Astrocyte (in vitro differentiated cells and primary cell): ENCODE measurements at places on chromosomes 16 and 17. TPM values are rescaled to one million over a fixed set of nuclear protein-coding genes. Genes with fewer than 3 reads are reported as not detected.

The HS3ST3B1 gene
- total RNA-seq, result 8.7 and 8.9 TPM in 2 replicates

GRCh38 chr17:78376161-78376560 lies 2.3 kb upstream of the PGS1 start:
- peak; percentile 77 for DNase-seq

- no peak for DNase-seq
Measured at GRCh38 chr16:66869424-66869823, 10.9 kb upstream of the PDP2 start.

DNA sequence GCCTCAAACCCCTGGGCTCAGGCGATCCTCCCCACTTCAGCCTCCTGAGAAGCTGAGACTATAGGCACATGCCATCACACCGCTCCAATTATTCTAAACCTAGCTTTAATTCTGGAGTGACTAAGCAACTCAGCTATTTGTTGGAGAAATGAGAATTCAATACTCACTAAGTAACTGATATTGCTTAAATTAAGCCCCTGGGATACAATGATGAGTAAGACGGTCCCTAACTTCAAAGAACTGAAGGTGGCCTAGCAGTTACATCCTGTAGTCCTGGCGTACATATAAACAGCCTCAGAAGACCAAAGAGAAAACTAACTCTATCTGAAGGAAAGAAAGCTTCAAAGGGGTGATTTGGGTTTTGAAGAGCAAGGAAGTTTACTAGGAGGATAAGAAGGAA lies 25.0 kb downstream of the XPO6 start:
- peak; percentile 38 for DNase-seq

The MT4 gene
- total RNA-seq, result not detected in 2 replicates

DNA sequence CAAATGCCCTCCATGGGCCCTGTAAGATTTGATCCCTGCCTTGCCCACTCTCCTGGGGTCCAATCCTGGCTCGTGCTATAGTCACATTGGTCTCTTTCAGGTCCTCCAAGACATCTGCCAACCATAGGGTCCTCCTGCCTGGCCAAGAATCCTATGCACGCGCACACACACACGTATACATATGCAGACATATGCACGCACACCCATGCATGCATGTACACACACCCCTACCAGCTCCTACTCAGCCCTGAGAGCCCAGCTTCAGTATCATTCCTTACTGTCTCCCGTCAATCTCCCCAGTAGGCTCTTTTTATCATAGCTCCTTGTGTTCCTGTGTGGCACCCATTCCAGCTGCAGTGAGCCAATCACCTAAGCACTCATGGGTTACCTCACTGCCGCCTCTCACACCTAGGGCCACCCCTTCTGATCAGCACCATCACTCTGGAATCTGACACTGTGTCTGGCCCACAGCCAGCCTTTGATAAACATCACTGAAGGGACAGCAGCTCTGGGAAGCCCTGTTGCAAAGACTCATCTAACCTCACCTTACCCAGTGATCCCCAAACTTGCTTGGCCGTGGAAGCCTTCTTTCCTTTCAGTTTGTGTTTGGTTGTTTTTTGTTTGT lies 7.9 kb upstream of the DNAH17 start:
- no peak for DNase-seq

DNA sequence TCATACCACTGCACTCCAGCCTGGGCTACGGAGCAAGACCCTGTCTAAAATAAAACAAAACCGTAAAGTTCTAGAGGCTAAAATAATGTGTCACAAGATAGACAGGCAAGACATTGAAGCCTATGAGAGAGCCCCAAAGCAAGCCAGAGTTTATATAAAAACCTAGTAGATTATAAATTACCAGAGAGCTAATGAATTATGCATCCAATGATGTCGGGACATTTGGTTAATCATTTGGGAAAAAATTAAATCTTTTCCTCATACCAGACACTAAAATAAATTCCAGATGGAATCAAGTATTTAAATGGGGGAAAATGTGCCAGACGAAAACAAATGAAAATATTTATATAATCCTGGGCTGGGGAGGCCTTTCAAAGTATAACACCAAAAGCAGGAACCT lies 24.2 kb downstream of the CCDC40 start:
- no peak for DNase-seq

GRCh38 chr17:969811-970355 lies 9.7 kb downstream of the NXN start:
- no peak for DNase-seq

The PRSS36 gene
- total RNA-seq, result 0.19 and 0.41 TPM in 2 replicates

GRCh38 chr16:31527734-31528274 lies at the start of gene AHSP:
TSS of gene AHSP (plus strand) at chr16:31527900. CDS start at chr16:31528140, 240 bp downstream.
- DNase-seq, result no peak

GRCh38 chr17:58968426-58969061 lies 138.1 kb downstream of the TRIM37 start:
- peak; percentile 56 for DNase-seq

The TBX2 gene
- total RNA-seq, result 0.50 and 0.53 TPM in 2 replicates

The PLCG2 gene
- 3.1 and 5.3 TPM in 2 replicates for total RNA-seq

GRCh38 chr16:89174055-89174827 lies 2.7 kb downstream of the CDH15 start:
- DNase-seq, result no peak

- no peak for DNase-seq
Measured at GRCh38 chr16:63289834-63290460, 1253.7 kb upstream of the CDH8 start.

DNA sequence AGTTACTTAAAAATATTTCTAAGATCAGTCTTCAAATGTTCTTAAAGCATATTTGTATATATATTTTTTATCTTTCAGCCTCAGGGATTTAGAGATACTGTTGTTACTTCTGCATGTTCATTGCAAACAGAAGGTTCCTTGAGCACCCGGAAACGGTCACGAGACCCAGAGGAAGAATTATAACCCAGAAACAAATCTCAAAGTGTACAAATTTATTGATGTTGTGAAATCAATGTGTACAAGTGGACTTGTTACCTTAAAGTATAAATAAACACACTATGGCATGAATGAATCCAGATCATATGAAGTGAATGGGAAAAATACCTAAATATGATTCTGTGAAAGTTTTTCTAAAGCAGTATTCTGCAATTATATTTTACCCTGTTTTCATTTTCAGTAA lies 21.6 kb upstream of the PPM1E start:
- DNase-seq, result no peak

GRCh38 chr16:78324649-78325285 lies 225.3 kb downstream of the WWOX start:
- DNase-seq, result no peak

DNA sequence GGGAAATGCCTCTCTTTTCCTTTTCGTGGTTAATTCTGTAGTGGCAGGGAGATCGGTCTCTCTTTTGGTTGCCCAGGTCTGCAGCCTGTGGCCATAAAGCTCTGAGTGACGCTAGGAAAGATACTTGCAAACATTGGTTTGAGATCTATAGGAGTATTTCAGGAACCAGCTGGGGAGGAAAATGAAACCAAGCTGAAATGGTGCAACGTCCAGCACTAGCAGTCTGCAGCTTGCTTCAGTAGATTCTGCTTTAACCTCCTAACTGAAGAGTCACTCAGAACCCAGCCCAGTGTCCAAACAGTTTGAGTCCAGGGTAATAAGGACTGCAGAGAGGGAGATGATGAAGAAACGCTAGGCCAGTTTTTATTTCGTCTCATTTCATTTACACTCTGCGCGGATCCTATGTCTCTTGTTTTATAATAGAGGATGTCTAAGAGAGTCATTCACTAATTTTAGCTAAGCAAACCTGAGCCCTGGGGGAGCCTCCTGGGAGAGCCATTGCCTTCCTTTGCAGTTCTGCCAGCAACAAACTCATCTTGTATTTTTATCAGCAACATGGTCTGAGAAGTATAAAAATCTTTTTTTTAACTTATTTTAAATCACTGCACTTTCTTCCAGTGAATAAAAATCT lies 12.0 kb downstream of the SP2 start:
- DNase-seq, result no peak

GRCh38 chr16:86419518-86419917 lies 90.8 kb upstream of the FOXF1 start:
- no peak for DNase-seq
